ENCODE measurements at places on chromosomes 2 and 18.

GRCh38 chr2:48220501-48220900, 309.5 kb upstream of the STON1 start:
- DNase-seq, result no peak

DNA sequence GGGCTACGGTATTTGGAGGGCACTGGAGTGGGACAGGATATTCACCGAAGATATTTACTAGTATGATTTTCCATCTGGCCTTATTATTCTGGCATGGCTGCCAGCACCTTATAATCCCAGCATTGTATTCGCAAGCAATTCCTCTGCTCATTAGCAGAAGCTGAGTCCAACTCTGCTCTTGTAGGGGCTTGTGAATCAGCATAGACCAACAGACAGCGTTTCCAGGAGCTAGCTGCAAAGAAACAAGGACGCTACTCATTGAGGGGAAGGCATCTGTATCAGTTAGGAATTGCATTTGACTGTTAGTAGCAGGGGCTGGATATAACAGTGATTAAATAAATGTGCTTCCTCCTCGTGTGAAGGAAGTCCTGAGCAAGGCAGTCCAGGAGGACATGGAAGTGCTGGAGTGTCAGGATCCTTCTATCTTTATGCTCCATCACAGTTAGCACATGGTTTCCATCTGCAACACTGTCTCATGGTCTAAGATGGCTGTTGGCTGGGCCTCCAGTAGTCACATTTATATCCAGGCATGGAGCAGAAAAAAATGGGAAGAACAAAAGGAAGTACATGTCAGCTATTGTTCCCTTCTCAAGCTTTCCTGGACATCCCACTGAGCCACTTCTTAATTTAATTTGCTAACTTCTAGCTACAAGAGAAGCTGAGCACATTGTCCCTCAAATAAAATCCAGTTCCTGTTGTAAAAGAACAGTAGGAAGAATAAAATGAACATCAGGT, 214.1 kb downstream of the C1D start:
- no peak for DNase-seq

- DNase-seq, result peak; percentile 89
These were observed 219.2 kb downstream of the LRP1B start for GRCh38 chr2:141911485-141912066.

- DNase-seq, result peak; percentile 41
These were observed 26.0 kb downstream of the CTAGE1 start for GRCh38 chr18:22391407-22392345.

DNA sequence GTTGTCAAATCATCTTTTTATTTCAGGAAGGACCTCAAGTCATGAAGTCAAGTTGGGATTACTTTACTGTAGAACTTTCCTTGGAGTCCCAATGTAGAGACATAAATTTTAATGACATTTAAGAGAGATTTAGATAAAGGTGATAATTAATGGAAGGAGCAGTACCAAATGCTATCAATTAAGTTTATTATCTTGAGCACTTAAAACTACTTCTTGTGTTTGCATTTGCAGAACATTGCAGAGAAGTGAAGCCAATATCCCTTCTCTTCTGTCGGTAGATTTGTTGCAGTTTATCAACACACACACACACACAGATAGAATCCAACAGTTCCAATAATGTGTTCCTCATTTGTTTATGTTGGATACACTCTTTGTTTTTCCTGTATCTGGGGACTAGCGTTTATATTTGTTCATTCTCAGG, 570.7 kb downstream of the EPHA4 start:
- no peak for DNase-seq

DNA sequence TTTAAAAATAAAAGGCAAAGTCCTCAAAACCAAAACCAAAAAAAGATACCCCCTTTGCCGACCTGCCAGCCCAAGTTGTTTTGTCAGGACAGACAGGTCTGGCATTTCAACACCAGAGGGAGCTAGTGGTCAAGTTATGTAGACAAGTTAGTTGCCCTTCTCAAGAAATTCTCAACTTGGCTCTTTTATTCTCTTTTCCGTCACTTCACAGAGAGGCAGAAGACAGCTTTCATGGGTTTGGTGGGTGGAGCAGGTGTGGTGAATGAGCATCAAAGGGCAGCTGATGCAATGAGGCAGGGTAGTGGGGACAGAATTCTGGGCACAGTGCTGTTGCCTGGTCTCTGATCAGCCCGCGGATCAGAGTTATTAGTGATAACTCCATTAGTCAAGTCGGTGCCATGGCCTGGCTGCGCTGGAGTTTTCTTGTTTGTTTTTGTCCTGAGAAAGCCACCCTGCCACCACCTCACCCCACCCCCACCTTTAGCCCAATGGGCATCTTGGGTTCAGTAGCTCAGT, 303.7 kb upstream of the EPAS1 start:
- DNase-seq, result peak; percentile 89

GRCh38 chr2:28360718-28361293, 31.9 kb upstream of the FOSL2 start:
- DNase-seq, result peak; percentile 23

DNA sequence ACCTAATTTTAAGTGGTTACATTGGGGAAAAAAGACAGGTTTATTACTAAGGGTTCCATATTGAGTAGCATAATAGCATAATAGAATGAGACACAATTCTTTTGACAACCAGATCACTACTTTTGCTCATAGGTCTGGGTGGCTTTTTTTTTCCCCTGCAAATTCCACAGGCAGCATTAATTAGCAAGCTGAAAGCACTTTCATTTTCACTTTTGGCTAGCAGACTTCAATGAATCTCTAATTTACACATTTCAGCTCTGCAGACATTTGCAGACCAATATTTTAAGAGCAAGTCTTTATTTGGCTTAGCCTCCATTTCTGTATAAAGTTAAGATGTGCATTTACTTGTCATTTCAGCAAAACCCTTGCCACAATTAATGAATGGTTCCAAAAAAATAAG, 185.5 kb downstream of the NOL4 start:
- no peak for DNase-seq

GRCh38 chr2:60925994-60926740, 44.8 kb downstream of the REL start:
- DNase-seq, result peak; percentile 46

DNA sequence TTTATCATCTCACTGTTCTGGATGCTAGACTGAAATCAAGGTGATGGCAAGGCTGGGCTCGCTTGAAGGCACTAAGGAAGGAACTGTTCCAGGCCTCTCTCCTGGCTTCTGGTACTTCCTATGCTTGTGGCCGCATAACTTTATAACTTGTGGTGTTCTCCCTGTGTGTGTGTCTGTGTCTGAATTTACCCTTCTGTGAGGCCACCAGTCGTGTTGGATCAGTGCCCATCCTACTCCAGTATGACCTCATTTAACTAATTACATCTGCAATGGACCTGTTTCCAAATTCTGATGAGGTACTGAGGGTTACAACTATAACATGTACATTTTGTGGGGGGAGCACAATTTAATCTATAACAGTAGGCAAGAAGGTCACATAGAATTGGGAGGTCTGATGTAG, 41.6 kb downstream of the LYPD6B start:
- no peak for DNase-seq

DNA sequence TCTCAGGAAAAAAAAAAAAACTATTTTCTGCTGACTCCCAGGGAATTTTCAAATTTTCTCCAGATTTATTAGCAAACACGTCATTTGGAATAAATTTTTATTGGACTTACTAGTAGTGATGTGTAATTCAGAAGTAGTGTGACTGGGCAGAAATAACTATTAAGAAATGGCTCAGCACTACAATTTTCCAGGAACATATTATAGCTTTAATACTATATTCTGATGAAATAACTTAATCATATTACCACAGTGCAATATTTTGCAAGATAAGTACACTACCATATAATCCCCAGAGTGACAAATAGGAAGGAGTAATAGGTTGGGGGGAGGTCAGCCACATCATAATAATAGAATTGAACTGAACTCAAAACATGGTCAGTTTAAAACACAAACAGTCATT, 19.7 kb upstream of the TNFAIP6 start:
- no peak for DNase-seq

DNA sequence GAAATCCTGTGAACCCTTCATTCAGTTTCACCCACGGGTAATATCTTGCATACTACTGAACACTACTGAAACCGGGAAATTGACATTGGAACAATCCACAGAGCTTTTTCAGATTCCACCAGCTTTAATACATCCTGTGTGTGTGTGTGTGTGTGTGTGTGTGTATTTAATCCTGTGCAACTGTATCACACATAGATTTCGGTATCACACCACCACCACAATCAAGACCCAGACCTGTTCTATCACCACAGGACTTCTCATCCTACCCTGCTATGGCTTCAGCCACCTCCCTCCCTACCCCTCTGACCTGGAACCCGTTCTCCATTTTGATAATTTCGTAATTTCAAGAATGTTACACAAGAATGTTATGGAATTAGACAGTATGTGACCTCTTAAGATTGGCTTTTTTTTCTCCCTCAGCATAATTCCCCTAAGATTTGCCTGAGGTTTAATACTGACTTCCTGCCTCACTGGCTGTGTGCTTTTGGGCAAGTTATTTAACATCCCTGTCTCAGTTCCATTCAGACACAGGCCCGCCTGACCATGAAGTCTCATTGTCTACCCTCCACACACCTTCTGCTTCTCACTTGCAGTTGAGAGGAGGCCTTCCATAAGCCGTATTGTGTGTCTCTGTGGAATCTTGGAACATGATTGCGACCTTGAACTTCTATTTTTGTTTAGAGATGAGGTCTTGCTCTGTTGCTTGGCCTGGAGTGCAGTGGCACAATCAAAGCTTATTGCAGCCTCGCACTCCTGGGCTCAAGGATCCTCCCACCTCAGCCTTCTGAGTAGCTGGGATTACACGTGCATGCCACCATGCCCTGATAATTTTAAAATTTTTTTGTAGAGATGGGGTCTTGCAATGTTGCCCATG, 14.4 kb upstream of the TMEM131 start:
- no peak for DNase-seq

DNA sequence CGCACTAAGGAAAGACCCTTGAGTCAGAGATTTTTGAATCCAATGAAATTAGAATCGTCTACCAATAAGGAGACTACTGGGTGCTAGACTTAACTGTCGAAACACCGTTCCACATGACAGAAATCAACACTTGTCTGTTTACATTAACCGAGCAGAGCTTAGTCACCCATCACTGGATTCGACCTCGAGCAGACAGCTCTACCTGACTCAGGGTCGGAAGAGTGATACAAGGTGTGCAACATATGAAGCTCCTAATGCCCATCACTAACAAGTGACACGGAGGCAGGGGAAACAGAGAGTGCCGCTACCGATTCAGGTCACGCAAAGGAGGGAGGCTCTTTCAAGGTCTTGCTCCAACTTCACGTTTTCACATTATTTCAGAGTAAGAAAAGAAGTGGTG, 54.2 kb upstream of the FZD5 start:
- no peak for DNase-seq

- no peak for DNase-seq
These were observed 26.1 kb upstream of the SPTBN1 start for GRCh38 chr2:54429811-54430551.

- DNase-seq, result no peak
These were observed 110.1 kb downstream of the MCFD2 start for GRCh38 chr2:46805401-46805951.

DNA sequence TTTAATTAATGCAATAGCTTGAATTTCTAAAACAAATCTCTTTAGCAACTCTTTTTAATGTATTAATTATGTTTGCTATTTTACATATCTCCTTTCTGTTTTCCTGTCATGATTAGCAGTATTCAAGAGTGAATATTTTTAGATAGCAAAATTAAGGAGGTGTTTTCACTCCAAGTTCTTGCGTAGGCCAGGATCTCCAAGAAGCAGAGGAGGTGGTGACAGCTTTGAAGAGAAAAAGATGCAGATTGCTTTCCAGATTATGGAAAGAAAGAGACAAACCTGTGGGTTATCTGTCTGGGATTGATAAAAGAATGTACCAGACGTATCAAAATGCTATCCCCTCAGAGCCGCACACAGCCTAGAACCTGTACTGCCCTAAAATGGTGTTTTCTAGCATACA, 163.5 kb upstream of the FAM98A start:
- DNase-seq, result no peak

DNA sequence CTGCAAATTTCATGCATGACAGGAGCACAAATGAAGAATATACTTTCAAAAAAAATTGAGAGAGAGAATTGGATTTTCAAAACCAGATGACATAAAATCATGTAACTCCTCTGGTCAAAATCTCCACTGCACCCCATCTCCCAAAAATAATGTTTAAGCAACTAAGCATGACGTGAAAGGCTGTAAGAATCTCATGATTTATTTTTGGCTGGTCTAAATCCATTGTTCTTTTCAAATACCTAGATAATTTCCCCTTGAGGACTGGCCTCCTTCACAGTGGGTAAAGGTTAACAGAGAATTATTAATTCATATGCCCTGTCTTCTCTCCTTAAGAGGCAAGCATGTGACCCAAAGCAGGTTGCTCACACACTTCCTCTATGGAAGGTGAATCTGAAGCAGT, 101.5 kb upstream of the CCDC195 start:
- no peak for DNase-seq

DNA sequence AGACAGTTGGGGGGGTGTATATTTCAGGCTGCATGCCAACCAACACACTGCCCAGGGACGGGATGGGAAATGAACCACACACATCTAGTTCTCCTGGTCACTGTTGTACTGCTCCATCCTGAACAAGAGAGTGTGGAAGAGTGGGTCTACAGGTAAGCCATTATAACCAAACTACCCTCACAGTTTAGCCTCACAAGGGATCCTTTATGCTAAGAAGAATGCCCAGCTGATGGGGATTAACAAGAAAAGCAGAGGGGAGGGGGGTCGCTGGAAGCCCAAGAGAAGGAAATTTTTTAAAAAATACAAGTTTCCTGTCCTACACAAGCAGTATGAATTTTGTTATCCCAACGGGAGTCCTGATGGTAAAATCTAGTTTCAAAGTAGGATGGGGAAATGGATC, 16.1 kb downstream of the SPRED2 start:
- DNase-seq, result peak; percentile 13

- peak; percentile 85 for DNase-seq
These were observed 522 bp upstream of the ZNF407 start for GRCh38 chr18:74597034-74597661.

- DNase-seq, result no peak
These were observed 102.3 kb upstream of the CD302 start for GRCh38 chr2:159900343-159900742.

DNA sequence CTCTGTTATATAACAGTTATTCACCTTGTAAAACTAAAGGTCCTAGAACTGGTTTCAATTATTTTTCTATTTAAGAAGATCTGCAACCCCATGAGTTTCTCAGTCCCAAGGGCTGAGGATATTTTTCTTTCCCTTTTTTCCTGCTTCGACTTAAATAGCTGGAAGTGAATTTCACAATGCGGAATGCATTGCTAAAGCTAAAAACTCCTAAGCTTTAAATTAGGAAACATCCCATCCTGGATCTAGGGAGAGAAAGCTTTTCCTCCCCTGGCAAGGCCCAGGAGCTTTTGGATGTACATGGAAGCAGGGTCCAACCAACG, 1.4 kb downstream of the RFX8 start:
- DNase-seq, result no peak

DNA sequence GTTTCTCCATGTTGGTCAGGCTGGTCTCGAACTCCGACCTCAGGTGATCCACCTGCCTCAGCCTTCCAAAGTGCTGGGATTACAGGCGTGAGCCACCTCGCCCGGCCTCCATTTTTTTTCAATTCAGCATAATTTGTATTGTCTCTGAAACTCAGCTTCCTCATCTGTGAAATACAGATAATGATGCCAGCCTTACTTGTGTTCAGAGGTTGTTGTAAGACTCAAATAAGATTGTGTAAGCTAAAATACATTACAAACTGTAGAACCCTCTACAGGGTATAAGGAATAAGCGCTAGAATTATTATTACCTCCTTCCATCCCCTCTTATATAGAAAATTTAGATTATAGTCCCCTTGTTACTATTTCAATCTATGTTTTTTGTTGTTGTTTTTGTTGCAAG, 24.8 kb upstream of the STARD7 start:
- DNase-seq, result no peak

All from NCI-H82 (cell line).